NCI-H748 treated with DMSO at 0.1 percent for 48 hours (cell line): ENCODE measurements at places on chromosomes 5 and 9.

DNA sequence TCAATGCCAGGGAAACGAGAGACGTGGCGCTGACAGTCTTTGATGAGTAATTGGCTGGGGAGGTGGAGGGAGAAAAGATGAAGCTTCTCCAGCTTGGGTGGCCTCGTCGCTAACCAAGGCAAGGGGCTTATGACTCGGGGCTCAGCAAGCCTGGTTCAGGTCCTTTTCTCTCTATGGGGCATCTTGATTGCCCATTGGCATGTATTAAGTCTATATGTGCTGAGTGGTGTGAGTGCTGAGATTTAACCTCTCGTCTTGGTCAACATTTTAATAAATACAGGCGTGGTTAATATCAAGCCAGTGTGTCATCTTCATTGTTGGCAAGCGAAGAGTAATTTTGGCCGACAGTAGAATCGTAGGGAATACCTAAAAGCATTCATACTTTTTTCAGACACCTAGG is 85.9 kb downstream of the RAI14 start:
- DNase-seq: no peak

GRCh38 chr5:142316051-142316450 is 8.8 kb downstream of the SPRY4 start:
- DNase-seq: peak; percentile 86

DNA sequence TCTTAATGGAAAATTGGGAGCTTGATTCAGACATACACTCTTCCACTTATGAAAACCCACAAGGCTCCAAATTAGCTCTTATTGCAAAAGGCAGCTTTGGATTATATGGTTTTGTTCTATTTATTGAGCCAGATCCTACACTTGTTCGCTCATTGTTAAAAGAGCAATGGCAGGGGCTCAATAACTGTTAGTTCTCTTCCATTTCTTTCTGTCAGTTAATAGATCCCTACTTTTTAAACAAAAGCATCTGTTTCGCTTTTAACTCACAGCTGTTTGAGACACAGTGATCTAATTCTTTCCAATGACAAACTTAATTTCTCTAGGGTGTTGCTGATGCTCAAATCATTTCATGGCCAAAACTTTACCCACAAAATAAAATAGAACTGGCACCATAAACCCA is 11.7 kb downstream of the C5 start:
- DNase-seq: no peak

DNA sequence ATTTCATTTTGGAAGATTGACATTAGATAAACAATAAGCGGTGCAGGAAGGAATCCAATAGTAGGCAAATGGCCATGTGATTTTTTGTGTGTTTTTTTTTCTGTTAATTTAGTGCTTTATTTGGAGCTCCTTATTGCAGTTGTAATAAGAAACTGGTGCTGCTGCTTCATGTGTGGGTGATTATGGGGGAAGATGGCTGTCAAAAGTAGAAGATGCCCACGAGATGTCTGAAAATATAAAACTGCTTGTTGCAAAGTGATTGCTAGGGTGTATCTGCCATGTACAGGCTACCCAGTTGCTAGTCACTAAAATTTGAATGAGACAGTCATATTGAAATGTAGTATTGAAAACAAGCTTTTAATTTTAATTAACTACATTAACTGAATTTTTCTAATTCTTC is 216.7 kb upstream of the FTMT start:
- DNase-seq: no peak
